ENCODE measurements at places on chromosomes 4 and X. TPM values are rescaled to one million over a fixed set of nuclear protein-coding genes. Genes with fewer than 3 reads are reported as not detected.

- no peak for DNase-seq
Measured at GRCh38 chrX:43527801-43528200, 128.3 kb upstream of the MAOA start.

- no peak for DNase-seq
Measured at GRCh38 chr4:57243076-57243475, 132.9 kb upstream of the IGFBP7 start.

DNA sequence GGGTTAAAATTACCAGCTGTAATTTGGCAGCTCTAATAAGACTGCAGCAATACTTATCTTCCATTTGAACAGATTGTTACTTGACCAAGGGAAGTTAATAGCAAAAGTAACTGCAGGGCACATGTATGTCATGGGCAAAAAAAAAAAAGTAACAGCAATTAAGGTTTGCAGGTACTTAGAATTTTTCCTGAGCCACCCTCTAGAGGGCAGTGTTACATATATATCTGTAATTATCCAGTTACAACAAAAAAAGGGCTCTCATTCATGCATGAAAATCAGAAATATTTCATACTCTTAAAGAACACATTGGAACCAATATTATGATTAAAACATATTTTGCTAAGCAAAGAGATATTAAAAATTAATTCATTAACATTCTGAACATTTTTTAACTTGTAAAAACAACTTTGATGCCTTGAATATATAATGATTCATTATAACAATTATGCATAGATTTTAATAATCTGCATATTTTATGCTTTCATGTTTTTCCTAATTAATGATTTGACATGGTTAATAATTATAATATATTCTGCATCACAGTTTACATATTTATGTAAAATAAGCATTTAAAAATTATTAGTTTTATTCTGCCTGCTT is 25.1 kb downstream of the XIAP start:
- no peak for DNase-seq

- no peak for DNase-seq
Measured at GRCh38 chrX:1734806-1735205, 119.9 kb downstream of the ASMT start.

The HSFX2 gene
- total RNA-seq = 1.3 TPM

The AR gene
- 14.5 TPM for total RNA-seq
